ENCODE measurements at places on chromosomes 1 and 21.

DNA sequence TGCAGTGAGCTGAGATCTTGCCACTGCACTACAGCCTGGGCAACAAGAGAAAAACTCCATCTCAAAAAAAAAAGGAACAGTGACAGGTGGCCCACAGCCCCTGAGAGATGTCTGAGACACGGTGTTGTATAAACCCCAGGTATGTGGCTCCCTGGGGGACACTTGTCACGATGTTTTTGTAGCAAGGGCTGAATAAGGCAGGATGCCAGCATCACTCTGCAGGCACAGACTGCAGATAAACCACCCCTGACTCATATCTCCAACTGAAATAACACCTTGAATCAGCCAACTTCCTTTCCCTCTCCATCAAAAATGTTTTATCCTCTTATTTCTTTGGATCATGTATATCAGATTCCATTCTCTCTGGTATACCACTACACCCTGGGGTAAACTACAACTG, 52.5 kb downstream of the NMNAT2 start:
- DNase-seq = no peak

GRCh38 chr1:11563560-11564069, 84.7 kb downstream of the DISP3 start:
- DNase-seq = no peak

GRCh38 chr1:99713006-99713405, 53.4 kb downstream of the FRRS1 start:
- no peak for DNase-seq

- DNase-seq = peak; percentile 40
These were observed 5.2 kb downstream of the FOXD3 start for GRCh38 chr1:63327417-63328054.

- DNase-seq = peak; percentile 88
These were observed at the start of gene PTPN22 for GRCh38 chr1:113871597-113872113. Gene PTPN22, minus strand, starts transcription at chr1:113871712.

- no peak for DNase-seq
These were observed 325.6 kb downstream of the TTLL7 start for GRCh38 chr1:83673312-83673711.

Measured in CD4-positive, alpha-beta T cell treated with Interleukin-15 for 4 hours (primary cell).